H7 (cell line): ENCODE measurements at places on chromosomes 7 and 10. TPM values are rescaled to one million over a fixed set of nuclear protein-coding genes. Genes with fewer than 3 reads are reported as not detected.

DNA sequence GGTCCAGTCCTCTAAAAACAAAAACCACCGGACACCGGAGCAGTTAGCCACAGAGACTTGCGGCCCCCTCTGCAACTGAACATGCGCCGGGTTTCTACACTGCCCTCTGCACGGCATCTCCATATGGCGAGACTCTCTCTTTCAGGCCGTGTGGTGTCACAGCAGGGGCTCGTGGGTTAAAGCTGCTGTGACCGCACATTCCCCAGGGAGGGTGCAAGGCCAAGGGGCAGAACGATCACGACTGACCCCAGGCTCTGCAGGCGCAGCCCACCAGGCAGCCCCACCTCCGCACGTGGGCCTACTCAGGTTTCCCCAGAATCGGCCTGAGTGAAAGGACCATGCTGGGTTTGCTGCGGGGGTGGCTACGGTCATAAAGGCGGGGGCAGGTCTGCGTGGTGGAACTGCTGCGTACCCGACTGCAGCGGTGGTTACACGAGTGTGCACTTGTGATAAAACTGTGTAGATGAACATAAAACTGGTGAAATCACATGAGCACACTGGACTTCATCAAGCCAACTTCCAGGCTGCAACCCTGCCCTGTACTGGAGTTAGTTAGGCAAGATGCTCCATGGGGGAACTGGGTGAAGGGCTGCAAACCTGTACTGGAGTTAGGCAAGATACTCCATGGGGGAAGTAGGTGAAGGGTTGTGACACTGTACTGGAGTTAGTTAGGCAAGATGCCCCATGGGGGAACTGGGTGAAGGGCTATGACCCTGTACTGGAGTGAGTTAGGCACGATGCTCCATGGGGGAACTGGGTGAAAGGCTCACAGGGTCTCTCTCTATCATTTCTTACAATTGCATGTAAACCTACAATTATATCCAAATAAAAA, 81.4 kb upstream of the PPP2R2D start:
- peak; percentile 56 for DNase-seq

DNA sequence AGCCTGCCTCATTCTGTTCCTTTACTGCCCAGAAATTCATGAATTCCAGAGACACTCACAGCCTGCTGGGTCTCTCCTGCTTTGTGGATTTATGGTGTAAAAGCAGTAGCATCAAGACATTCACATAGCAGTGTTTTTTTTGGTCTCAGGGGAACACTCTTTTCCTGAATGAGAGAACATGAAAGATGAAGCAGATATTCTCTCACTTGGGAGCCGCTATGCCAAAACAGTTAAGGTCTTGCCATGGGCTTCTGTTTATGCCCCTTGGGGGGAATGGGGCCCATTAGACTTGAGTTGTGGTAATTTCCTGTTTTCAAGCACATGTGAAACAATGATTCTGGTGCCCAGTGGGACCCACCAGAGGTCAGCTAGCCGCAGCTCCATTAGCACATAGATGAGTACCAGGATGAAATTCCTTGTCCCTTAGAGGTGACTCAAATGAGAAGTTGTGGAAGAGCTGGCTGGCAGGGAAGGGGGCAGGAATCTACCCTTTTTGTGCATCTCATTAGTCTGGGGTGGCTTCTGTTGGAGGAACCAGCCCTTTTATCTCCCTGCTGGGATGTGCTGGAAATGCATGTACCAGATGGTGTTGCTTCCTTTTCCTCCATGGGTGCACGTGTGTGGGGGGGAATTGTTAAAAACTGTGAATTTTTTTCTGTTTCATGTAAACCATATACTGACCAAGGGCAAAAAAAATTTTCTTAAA, 13.3 kb downstream of the BMPER start:
- peak; percentile 36 for DNase-seq

DNA sequence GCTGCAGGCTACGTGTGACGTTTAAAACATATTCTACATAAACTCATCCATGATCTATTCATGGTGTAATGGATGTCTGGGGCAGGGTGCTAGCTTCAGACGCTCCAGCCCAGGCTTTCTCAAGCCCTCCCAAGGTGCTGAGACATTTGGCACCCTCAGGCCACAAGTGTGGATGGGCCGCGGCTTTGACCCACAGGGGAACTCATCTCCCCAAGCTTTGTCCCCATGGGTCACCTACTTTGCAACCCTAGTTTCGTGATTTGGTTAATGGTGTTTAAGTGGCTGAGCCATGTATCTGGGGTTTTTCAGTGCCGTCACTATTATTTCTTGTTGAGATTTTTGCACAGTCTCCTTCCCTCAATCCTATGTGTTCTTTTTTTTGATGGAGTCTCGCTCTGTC, 66.0 kb downstream of the GRK5 start:
- no peak for DNase-seq

DNA sequence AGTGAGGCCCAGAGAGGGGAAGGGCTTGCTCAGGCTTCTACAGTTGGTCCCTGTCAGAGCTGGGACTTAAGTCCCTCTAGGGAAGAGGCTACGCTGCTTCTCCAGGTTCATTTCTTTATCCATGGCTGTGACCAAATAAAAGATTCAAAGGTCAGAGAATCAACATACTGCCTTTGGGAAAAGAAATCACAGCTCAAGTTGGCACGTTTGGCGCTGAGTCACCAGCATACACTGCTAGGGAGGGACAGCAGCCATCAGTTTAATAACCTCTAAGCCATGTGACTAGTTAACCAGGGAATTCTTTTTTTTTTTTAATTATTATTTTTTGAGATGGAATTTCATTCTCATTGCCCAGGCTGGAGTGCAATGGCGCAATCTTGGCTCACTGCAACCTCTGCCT, 28.4 kb upstream of the CRHR2 start:
- DNase-seq = no peak

- DNase-seq = no peak
These were observed 125.9 kb upstream of the NOBOX start for GRCh38 chr7:144529269-144529926.

DNA sequence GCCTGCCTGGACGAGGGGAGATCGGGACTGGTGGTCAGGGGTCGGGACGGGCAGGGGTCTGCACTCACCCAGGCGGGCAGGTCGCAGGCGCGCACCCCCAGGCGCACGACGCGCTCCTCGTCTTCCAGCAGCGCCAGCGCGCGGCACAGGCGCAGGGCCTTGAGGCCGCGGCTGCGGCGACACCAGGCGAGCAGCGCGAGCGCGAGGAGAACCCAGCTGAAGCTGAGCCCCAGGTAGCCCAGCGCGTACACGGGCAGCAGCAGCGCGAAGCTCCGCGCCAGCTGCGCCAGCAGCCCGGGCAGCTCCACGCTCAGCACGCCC, 328 bp downstream of the ESYT2 start:
- no peak for DNase-seq

DNA sequence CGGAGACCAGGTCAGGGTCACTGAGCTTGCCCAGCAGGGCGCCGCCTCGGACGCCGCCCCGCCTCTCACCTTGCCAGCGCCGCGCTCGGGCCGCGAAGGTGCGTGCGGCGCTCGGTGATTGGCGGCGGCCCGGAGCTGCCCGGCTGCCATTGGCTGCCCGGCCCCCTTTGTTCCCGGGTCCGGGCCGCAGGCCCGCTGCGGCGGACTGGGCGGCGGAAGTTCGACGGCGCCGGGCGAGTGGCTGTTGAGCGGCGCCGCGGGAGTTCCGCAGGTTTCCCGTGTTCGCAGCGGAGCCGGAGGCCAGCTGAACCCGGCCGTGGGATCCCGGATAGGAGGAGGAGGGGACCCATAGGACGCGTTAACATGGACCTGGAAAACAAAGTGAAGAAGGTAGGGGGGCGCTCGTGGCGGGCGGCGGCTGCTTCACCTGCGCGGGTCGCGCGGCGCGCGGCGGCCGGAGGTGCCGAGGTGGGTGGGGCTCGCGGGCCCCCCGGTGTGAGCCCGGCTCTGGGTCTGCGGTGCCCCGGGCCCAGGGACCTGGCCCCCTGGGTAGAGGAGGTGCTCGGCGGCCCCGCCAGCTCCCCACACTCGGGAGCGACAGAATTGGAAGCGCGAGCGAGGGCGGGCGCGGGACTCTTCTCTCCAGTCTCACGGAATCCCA, at the start of gene TES:
TSS of gene TES (plus strand) at position 195 of the 661 bp plus-strand sequence. CDS start at position 364, 169 bp downstream.
- DNase-seq = peak; percentile 94

DNA sequence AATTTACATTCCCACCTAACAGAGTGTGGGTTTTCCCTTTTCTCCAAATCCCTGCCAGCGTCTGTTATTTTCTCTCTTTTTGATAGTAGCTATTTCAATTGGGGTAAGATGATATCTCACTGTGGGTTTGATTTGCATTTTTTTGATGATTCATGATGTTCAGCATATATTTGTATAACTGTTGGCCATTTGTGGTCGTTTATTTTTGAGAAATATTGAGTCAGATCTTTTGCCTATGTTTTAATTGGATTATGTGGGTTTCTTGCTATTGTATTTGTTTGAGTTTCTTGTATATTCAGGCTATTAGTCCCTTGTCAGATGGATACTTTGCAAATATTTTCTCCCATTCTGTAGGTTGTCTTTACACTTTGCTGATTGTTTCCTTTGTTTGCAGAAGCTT, 193.8 kb downstream of the ABCA13 start:
- DNase-seq = no peak

DNA sequence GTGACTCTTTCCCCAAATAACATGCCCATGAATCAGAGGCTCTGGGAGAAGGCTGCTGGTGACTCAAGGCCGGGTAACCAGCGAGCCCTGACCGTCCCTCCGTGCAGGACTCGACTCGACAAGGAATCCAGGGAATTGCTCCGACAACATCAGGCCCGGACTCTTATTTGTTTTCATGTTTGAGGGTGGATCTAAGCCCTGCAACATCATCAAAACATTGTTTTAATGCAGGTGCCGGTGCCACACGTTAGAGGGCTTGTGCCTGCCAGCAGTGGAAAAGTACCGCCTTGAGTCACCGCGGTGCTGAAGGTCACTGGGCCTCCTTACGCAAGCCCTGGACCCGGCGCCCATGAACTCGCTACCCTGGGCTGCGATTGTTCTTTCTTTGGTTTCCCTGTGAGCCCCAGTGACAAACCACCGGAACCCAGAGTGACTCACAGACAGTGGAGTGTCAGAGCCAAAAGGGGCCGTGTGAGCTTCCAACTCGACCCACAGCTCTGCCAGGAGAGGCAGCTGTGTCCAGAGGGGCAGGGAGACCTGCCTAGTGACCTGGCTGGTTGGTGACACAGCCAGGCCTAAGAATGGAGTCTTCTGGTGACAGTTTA, 139.4 kb upstream of the SHH start:
- no peak for DNase-seq

GRCh38 chr7:46145412-46145811, 224.3 kb upstream of the IGFBP3 start:
- peak; percentile 44 for DNase-seq

DNA sequence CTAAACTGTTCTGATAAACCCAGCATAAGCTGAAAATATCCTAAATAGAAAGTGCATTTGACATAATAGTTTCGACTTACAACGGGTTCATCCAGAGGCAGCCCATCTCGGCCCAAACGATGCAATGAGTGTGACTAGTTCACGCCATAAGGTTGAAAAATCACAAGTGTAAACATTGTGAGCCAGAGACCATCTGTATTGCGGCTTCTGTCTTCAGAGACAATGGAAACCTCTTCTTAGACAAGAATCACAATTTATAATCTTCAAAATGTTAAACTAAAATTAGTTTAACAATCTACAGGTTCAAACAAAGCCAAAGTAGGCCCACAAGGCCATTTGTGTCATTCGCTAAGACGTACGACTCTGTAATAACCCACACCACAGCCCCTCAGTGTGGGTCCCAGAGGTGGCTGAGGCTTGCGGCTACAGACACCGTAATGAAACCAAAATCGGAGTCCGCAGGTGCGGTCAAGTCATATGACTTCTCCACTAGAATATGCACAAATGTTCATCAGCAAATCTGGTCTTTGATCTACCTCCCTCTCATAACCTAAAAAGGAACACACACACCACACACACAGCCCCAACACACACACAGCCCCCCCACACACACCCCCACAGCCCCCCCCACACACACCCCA, 81.8 kb downstream of the DIP2C start:
- no peak for DNase-seq

GRCh38 chr10:100878291-100878910, 34.4 kb upstream of the SLF2 start:
- peak; percentile 88 for DNase-seq

DNA sequence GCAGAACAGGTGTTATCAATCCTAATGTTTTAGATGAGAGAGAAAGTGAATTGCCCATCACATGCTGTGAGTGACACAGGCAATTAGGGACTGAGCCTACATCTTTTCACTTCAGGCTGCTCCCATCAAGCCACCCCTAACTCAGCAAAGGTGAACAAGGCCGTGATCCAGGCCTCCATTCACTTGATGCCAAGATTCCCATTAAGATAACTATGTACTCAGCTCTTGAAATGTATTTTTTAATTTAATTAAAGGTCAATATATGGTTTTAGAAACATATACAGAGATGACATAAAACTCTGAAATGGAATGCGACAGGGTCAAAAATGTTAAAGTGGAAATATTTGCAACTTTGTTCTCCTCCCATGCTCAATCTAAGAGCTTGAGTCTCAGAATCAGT, 27.9 kb upstream of the UBE2H start:
- DNase-seq = no peak

GRCh38 chr10:132826524-132827422, 40.8 kb upstream of the NKX6-2 start:
- no peak for DNase-seq

- DNase-seq = peak; percentile 5
These were observed 164.6 kb downstream of the USP6NL start for GRCh38 chr10:11446864-11447263.

DNA sequence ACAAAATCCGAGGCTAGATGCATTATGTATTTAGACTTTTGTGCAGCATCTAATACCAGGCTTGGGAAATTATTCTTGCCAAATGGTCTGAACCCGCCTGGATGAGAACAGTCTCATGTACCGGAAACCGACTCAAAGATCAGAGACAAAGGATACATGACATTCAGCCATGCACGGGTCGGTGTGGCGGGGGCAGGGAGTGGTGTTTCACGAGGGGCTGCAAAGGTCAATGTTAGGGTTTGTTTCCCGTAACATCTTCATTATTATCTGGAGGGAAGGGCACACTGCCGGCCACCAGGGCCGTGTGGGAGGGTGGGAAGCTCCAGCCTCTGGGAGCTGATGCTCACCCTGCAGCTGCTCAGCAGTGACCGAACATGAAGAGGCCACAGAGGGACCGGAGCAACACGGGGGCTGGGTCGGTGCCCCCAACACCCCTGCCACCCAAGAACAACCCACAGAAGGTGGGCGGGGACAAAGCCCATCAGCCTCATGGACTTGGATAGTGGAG, 23.1 kb downstream of the CNPY1 start:
- DNase-seq = no peak

- DNase-seq = no peak
These were observed 49.8 kb upstream of the FHIP2A start for GRCh38 chr10:114771749-114772148.

Gene GPR141
- not detected in 2 replicates for total RNA-seq

Gene PTPRZ1
- total RNA-seq = 49.9 and 78.1 TPM in 2 replicates

Gene ANKRD30A
- not detected in 2 replicates for total RNA-seq

Gene OR9A2
- total RNA-seq = not detected in 2 replicates
